ENCODE measurements at places on chromosomes 4 and X.

GRCh38 chr4:132344924-132345828 is 803.9 kb upstream of the PCDH10 start:
- no peak for DNase-seq

DNA sequence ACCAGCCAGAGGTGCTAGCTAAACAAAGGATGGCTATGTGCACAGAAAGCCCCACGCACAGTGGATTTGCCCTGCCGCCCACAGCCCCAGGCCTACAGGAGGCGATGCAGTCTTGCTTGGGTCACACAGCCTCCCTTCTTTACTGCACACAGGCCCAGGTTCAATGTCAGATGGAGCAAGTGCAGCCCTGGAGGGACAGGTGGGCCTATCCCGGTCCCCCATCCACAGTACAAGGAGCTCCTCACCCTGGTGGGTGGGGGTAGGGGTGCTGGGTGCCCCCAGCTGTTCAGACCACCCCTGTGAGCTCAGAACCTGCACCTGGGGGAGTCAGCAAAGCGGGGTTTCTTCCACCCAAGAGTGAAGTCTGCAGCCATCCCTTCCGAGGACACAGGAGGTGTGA is 87.8 kb downstream of the WFS1 start:
- DNase-seq, result no peak

- no peak for DNase-seq
Measured at GRCh38 chr4:137647375-137647774, 115.1 kb upstream of the PCDH18 start.

DNA sequence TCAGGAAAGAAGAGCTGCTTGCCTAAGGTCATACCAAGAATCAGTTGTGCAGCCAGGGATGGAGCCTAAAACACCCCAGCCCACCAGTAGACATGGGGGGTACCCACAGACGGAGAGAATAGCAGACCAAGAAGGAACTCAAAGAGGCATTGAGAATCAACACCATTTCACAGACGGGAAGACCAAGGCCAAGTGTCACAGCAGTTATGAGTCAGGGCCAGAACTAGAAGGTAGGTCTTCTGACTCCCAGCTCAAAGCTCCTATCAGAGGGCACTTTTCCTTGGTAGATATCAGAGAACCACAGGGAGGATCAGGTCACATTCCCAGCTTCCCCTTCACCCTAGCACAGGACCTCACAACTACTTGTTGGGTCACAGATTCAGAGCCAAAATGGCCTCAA is 14.5 kb downstream of the OTUD5 start:
- no peak for DNase-seq

GRCh38 chr4:145681518-145681917 is 1.6 kb downstream of the C4orf51 start:
- no peak for DNase-seq

- no peak for DNase-seq
Measured at GRCh38 chrX:7283741-7284140, 135.8 kb upstream of the PUDP start.

- no peak for DNase-seq
Measured at GRCh38 chr4:184385705-184386141, 88.6 kb downstream of the IRF2 start.
